ENCODE measurements at places on chromosomes 12 and 14. TPM values are rescaled to one million over a fixed set of nuclear protein-coding genes. Genes with fewer than 3 reads are reported as not detected.

Gene GUCY2C
- polyA plus RNA-seq: 126 TPM

Gene KRT82
- polyA plus RNA-seq: not detected

Gene TSPAN19
- polyA plus RNA-seq: 0.09 TPM

Gene TSPAN11
- 8.4 TPM for polyA plus RNA-seq

Gene KLRD1
- 2.6 TPM for polyA plus RNA-seq

Gene ADAM21
- 0.09 TPM for polyA plus RNA-seq

DNA sequence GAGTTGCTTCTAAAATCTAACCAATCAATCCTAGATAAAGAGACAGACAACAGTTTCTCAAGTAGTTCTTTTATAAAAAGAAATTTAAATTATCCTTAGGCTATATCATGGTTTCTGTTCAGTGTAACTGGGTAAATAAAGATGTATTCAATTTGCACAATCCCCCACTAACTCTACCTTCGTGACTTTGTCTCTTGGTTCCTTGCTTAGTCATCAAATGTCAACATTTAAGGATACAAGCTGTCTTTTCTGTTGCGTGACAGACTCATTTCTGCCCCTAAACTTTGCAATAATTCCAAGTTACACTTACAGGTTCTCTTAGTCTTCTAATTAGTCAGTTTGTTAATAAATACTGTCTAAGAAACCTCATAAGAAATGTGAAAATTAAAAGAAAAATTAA, 50.6 kb downstream of the SCAF11 start:
- no peak for DNase-seq

- DNase-seq: no peak
These were observed 6.2 kb upstream of the SLC15A4 start for GRCh38 chr12:128829861-128830504.

DNA sequence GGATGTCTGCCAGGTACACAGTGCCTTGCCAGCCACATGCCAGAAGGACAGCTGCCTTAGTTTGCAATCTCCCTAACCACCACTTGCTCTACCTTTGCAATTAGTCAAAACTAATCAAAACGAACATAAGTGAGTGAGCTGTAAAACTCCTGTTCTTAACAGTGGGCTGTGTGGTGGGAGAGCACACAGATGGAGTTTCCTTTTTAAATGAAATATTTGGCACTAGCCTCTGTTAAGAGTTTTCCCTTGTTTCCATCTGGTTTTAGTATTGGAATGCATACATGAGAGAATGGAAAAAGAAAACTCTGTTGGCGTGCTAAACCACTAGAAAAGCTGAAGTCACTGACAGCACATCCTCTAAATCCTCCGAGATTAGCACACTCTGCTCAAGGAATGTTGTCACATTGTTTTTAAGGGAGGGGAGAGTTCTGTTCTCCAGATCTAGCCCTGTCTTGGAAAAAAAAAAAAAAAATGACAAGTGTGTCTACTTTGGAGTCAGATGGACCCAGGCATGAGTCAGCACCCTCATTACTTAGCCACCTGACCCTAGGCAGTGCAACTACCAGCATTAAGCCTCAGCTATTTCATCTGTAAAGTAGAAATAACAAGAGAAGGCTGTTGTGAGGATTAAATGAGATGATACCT, 83.9 kb downstream of the STXBP6 start:
- DNase-seq: peak; percentile 85

DNA sequence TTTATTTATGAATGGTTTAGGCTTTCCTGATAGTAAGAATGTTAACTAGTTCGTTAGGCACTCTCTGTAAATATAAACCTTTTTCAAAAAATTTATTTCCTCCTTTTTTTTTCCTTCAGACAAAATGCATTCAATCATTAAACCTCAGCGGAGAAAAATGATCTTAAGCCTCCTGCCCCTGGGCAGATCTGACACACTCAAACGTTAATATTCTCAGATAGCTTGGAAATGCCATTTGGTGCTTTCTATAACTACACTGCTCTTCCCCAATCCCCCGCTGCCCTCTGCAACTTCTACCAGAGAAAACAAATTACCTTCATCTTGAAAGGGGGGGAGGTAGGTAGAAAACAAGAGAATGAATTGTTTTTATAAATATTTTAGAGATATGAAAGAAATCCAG, 521.2 kb downstream of the MED13L start:
- DNase-seq: no peak

- DNase-seq: no peak
These were observed 120.1 kb downstream of the ZFP36L1 start for GRCh38 chr14:68672609-68673285.

GRCh38 chr12:67826946-67827720, 162.1 kb upstream of the IFNG-AS1 start:
- no peak for DNase-seq

- DNase-seq: peak; percentile 78
These were observed 932.3 kb downstream of the DIO2 start for GRCh38 chr14:79278798-79279644.

DNA sequence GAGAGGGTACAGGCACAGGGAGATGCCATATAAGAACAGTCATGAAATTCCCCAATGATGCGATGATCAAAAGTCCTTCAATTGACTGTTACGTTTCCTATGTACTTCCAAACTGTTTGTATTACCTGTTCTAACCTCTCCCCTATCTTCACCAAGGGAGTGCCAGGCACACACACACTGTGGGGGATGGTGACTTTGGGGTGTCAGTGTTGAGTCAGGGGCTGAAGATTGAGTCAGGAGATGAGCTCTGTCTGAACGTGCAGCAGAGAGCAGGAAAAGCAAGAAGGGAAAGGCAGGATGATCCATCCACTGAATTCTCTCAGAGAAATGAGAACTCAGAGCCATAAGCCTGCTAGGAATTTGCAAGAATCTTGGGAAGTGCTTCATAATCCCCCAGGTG, 153.4 kb downstream of the EFCAB11 start:
- no peak for DNase-seq

DNA sequence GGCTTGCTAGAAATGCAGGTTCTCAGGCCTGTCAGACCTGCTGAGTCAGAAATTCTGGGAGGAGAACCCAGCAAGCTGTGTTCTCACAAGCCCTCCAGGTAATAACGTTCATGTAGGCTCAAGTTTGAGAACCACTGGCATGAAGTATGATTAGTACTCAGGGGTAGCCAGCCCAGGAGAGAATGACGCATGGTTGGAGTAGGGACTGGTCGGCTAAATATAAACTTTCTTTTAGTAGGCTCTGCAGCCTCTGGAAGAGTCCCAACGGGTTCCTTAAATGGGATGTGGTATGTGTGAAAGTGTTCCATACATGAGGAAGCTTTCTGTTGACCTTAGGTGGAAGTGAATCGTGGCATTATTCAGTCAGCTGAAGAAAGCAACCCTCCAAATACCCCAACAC, 209.3 kb downstream of the SLC41A2 start:
- DNase-seq: no peak

DNA sequence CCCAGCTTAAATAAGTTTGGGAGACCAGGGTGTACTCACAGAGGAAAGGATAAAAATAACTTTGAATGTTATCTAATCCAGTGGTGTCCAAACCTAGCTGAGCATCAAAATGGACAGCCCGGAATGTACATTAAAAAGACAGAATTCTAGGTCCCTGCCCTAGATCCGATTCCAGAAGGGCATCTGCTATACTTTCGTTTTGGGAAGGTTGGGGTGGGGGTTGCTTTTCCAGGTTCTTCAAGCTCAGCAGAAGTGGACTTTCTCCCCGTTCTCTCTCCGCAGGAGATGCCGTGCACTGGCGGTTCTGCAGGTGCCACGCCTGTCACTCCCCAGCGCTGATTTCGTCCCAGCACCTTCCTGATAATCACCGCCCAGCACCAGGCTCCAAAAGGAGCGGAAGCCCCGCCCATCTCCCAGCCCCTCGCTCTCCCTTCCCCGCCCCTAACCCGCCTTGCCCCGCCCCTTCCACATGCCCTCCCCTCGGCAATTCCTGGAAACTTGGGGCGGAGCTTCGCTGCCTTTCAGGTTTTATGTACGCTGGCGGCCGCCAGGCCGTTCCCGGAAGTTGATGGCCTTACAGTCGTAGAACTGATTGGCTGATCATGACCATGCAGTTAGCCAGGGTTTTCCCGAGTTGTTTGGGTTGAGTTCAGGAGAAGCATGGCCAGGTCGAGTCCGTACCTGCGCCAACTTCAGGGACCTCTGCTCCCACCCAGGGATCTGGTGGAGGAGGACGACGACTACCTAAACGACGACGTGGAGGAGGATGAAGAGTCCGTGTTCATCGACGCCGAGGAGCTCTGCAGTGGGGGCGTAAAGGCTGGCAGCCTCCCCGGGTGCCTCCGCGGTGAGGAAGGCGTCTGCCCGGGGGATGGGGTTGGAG, at the start of gene HELB:
TSS of gene HELB (plus strand) at position 550 of the 883 bp plus-strand sequence. CDS start at position 661, 111 bp downstream.
- peak; percentile 97 for DNase-seq

GRCh38 chr12:25935355-25936144, 22.9 kb upstream of the RASSF8 start:
- DNase-seq: no peak

DNA sequence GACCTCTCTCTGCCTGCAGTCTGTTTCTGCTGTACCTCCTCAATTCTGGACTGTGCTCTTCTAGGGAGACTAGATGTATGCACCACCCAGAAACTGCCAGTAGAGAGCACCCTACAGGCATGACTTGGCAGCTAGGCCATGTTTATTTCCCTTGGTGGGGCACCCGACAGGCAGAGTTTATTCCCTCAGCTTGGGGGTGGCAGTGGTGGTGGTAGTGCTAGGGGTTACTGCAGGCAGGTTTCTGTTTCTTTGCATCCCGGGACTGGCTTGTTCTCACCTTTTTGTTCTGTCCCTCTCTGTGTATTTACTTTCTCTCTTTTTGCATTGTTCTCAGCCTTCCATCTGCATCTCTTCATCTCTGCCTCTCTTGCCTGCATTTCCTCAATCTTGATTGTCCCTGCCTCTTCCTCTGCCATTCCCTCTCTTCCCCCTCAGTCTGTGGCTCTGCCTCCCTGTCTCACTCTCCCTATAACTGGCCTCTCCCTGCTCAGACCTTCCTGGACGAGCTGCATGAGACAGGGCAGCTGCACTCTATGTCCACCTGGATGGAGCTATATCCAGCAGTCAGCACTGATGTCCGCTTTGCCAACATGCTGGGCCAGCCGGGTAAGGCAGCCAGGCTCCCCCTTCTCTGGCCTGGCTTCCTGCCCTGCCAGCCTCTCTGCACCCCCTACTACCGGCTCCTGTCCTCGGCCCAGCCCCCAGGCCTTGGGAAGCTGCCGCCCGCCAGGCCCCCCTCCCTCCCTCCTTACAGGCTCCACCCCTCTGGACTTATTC, 13.8 kb downstream of the PRPF40B start:
- DNase-seq: peak; percentile 35

- peak; percentile 54 for DNase-seq
These were observed 8.1 kb downstream of the LRRC43 start for GRCh38 chr12:122190842-122191668.

GRCh38 chr12:102948941-102949352, 8.5 kb upstream of the ASCL1 start:
- DNase-seq: no peak

GRCh38 chr12:49803693-49804450, 24.3 kb downstream of the NCKAP5L start:
- no peak for DNase-seq
